HEK293T (cell line): ENCODE measurements at places on chromosomes 11 and 22.

DNA sequence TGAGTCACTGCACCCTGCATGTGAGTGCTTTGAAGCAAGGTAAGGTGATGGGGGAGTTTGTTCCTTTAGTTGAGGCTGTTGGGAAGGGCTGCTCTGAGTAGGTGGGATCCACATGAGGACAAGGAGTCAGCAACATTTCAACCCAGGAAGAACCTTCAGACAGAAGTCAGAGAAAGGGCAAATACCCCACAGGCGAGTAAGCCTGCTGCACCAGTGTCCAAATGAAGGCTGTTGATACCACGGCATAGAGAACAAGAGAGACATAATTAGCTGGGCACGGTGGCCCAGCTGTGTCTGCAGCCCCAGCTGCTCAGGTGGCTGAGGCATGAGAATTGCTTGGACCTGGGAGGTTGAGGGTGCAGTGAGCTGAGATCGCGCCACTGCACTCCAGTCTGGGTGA, 54.3 kb upstream of the CLMP start:
- no peak for DNase-seq

GRCh38 chr22:40641269-40641668, 4.8 kb upstream of the MRTFA start:
- no peak for DNase-seq

DNA sequence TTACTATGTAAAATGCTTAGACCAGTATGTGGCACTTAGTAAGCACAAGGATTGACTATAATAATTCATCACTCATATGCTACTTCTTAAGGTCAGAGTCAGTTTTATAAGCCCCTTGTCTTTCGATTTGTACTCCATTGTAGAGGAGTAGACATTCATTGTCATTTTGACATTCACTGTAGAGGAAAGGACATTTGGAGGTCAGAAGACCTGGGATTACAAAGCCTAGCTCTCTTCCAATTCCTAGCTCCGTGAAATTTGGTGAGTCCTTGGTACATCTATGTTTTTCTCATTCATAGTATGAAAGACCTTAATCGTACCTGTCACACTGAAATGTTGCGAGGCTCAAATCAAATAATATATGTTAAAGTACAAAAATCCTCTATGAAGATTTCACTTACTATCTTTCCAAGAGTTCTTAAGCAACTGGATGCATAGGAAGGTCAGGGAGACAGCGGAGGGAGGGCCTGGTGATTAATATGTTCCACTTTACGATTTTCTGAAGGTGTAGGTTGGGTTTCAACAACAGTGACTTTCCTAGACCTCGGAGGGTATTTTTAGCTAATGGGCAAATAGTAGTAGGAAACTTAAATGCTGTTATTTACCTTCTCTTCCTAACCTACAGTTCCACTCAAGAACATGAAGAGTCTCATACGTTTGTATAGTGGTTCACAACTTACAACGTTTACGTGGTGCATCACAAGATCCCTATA, 1.4 kb upstream of the EMSY start:
- no peak for DNase-seq

GRCh38 chr22:34842630-34843029, 223.3 kb upstream of the ISX start:
- DNase-seq = no peak

DNA sequence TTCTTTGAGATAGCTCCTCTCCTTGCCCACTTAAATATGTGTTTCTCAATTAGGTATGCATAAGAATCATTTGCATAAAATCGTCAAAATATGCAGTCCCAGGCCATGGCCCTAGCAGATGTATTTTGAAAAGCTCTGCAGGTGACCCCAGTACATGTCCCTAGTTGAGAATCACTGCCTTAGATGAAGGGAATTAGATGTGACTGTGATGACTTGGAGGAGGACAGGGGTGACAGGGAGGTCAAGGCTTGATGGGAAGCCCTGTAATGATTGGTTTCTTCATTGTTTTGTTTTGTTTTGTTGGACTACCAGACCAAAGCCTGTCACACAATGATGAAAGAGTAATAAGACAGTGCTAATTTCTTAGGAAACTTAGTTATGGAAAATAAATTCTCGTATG, 74.4 kb downstream of the TNRC6B start:
- DNase-seq = no peak

DNA sequence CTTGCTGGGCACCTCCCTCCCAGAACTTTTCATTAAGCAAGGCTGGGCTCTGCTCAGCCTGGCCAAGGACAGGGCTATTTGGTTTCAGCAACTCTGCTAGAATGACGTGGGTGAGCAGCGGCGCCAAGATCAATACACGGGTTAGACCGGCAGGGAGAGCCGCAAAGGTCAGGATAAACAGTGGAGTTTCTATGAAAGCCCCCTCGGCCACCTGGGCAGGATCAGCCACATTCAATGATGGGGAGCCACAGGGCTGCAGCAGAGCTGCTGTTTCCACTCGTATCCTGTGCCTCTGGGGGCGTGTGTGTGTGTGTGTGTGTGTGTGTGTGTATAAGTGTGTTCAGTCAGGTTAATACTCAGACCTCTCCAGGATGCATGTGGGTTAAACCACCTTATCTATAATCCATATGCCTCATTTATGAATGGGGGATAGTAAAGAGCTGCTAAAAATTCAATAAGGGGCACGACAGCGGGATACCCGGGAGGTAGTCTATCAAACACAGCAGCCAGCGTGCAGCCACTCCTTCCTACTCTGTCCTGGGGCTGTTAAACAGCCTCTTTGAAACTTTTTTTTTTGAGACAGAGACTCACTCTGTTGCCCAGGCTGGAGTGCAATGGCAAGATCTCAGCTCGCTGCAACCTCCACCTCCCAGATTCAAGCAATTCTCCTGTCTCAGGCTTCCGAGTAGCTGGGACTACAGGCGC, 34.8 kb downstream of the MYH9 start:
- no peak for DNase-seq

DNA sequence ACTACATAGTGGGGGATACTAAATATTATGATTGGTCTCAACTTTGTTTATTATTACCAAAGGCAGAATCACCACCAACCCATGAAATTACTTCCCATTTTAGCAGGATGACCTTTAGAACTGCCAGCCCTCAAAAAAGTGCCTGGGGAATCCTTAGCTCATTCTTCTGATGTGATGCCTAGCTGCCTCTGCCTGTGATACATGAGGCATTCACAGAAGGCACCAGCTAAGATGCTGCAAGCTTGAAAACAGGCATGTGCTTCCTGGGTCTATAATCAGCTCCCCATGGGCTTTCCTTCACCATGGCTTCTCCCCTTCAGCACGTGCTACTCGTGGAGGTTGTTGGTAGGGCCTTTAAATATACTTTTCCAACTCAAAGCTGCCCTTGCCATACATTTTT, 50.4 kb upstream of the ARHGAP20 start:
- DNase-seq = no peak

DNA sequence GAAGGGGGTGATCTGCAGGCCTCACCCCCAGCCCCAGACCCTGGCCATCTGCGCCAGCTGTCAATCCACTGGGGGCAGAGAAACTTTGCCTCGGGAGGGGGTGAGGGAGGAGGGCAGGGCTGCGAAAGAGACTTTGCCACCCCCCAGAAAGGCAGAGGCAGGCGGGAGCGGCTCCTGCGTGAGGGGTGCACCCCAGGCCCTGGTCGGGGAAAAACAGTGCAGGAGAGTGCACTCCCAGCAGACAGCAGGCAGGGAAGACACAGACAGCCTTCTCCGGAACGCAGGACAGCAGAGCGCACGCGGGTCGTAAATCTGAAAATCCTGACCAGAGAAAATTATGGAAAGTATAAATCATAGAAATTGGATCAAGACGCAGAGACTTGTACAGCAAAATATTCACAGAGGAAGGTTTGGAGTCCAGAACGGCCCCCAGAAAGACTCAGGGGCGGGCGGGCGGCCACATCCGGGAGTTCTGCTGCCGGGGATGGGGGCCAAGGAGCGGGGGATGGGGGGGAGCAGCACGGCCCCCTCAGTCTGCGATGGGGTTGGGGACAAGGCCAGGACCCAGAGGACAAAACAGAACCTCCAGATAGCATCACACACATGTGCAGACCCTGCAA, 8.0 kb upstream of the MRPL23 start:
- DNase-seq = no peak

DNA sequence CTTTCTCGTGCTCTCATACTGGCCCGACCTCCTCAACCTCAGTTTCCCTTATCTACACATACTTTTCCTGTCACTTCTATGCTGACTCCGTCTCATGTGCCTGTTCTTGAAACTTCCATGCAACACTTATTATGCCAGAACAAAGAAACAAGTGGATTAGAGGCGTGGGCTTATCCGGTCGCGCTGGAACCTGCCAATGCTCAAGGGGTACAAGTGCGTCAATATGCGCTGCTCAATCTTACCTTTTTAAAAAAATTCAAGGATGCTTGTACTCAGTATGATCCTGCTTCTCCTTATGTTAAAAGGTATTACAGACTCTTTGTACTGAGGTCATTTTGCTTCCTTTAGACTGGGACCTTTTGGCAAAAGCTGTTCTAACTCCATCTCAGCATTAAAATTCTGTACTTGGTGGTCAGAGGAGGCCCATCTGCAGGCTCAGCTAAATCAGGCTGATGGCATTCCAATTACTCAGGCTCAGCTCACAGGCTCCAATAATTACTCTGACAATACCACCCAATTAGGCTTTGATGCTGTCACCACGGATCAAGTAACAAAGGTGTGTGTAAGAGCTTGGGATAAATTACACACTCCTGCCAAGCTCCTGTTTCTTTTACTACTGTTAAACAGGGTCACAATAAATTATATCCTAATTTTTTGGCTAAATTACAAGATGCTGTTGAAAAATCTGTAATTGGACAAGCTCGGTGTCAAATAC, 26.3 kb upstream of the ALDH3B2 start:
- DNase-seq = no peak

DNA sequence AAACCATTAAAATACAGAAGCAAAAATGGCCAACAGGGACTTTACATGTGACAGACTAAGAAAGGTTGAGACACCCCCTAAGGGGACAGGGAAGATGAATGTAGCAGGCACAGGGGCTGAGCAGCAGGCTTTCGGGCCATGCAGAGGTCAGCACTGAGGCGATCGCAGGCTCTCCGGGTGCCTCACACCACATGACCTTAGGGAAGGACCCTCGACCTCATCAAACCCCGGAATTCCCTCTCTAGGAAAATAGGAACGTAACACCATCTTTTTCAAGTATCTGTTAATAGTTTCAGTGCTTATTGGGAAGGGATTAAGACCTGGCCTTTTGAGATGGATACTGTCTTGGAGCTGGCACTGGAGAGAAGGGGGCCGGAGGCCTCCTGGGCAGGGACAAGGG, 27.4 kb downstream of the OPCML start:
- no peak for DNase-seq

- no peak for DNase-seq
Measured at GRCh38 chr22:32623943-32624342, 149.3 kb downstream of the FBXO7 start.

DNA sequence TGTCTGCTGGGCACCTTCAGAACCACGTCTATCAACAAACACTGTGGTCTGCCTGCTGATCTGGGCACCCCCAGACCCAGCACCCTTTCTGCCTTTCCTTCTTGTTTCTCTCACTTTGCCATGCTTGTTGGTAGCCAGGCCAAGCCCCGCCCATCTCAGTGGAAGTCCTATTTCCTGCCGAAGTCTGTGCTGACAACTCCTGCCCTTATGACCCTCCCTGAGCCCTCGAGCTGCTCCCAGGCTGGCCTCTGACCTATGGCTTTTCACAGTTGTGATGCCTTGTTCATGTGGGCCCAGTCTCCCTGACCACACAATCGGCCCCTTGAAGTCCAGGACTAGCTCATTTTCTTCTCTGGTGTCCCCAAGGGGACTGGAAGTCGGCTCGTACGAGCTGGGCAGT, 132.1 kb downstream of the DSCAML1 start:
- DNase-seq = no peak

GRCh38 chr11:114724916-114725524, 46.7 kb downstream of the NXPE2 start:
- DNase-seq = no peak

DNA sequence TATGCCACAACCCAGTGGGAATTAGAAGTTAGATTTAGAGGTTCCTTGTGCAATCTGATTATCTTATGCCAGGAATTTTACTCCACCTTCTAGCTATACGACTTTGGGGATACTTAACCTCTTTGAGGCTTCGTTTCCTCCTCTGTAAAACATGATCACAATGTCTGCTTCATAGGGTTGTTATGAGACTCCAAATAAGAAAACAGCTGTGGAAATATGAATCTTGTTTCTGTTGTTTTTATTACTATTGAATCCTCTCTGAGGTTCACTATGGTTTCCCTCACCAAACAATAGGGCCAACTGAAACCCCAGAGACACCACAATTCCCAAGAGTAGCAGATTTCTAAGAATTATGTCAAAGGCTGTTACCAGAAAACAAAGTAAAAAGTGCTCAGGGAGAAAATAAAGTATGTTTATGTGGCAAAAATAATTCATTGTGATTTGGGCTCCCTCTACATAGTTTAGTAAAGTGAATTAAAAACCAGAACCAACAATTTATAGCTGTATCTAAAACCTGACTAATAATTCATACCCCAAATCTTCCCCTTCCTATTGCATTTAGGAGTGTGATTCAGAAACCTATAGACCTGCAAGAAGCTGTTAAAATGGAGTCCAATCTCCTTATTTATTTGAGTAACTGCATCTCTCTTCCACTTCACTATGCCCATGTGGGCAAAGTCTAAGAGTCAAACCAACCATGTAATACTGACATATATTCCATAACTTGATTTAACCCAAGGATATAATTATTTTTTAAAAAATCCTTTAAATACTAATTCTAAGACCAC, 38.4 kb downstream of the AMBRA1 start:
- DNase-seq = no peak

GRCh38 chr11:118415739-118416068, 14.3 kb downstream of the ATP5MG start:
- peak; percentile 8 for DNase-seq

DNA sequence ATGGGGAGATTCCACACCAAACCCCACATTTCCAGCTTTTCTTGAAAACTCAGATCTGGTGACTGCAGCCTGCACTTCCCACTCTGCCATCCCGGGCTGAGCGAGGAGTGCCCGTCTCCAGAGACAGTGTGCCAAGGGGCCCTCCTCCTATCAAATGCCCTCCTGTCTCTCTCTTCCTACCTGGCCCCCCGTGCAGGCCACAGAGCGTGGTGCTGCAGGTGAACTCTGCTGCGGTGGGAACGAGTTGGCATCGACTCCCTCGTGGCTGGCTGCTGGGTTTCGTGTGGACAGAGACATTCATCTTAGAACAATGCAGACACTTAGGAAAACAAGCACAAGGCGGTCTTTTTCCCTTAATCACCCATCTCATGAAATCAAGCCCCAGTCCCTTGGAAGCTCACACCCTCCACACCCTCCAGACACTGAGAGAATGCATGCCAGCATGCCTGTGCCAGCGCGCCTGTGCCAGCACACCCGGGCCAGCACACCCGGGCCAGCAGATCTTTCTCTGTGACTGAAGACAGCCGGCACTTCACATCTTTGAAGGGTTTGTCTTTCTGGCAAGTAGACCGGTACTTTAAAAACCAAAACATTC, 65.0 kb downstream of the PARVB start:
- no peak for DNase-seq
